ENCODE measurements at places on chromosomes 16 and 17.

DNA sequence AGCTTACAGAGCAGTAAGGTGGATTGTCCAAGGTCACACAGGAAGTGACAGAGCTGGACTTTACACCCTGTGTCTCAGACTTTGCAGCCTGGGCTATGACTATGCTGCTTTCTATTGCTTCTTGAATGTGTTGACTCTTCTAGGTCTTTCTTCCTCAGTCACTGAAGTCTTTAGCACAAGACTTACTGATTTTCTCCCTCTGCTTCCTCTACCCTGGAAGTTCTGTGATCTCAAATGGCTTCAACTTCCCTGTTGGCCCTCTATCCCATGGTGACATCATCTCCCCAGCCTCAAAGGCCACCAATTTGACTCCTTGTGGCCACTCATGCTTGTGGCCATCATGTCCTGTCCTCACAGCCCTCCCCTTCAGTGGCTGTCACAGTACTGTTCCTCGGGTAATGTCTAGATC, 181.3 kb downstream of the HS3ST3A1 start:
- no peak for DNase-seq

DNA sequence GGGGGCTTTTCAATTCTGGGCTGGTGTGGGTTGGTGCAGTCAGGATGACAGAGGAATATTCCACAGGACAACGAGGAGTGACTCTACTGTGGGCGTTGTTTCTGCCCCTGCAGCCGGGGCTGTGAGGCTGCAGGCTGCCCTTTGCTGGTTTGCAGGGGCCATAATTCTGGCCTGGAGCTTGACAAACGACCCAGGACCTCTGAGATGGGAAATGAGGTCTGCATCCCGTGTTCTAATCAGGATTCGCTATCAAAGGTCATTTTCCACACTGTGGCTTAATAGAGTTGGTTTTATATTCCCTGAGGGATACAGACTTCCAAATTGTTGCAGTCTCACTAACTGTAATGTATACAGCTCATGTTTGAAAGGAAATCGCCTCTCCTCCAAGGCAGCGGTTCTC, 180.9 kb downstream of the RPTOR start:
- no peak for DNase-seq

DNA sequence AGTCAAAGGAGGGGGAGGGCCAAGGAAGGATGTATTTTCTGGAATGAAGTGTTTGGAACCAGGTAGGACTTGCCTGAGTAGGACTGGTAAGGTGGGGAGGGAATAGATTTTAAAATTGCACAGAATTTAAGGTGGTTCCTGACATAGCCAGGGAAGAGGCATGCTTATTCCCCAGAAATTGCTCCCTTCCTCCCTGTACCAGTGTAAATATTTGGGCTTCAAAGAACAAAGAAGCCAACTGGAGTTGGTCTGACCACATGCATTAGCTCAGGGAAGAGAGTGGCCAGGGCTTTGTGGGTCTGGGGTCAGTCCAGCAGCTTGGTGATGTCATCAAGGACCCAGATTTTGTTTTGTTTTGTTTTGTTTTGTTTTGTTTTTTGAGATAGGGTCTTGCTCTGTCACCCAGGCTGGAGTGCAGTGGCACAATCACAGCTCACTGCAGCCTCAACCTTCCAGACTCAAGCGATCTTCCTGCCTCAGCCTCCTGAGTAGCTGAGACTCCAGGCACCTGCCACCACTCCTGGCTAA, 9.3 kb upstream of the MRTFB start:
- no peak for DNase-seq

- no peak for DNase-seq
Measured at GRCh38 chr17:76500074-76500746, 1.0 kb downstream of the RHBDF2 start.

DNA sequence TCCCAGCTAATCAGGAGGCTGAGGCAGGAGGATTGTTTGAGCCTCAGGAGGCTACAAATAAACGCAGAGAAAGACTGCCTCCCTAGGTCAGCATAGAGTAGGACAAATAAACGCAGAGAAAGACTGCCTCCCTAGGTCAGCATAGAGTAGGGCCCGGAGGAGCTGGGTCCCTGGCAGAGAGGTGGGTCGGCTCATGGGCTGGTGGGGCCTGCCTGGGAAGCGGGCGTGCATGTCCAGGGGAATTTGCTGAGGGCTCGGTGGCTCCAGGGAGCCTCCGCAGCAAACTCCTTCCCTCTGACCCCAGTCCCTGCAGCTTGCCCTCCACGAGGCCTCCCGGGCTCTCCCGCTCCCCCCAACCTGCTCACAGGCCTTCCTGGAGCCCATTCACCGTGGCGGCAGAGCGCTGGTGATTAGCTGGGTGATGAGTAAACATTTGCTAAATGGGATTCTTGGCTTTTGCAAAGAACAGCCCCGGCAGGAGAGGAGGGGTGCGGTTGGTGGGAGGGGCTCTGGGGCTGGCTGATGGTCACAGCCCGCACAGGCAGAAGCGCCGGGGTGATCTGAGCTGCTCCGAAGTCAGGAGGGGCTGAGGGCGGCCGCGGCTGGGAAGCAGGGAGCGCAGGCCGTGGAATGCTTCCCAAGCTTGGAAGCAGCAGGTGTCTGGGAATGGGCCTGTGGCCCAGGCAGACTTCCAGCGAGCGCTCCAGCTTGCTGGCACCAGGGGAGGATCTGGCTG, 93.1 kb downstream of the RTN4RL1 start:
- peak; percentile 74 for DNase-seq

DNA sequence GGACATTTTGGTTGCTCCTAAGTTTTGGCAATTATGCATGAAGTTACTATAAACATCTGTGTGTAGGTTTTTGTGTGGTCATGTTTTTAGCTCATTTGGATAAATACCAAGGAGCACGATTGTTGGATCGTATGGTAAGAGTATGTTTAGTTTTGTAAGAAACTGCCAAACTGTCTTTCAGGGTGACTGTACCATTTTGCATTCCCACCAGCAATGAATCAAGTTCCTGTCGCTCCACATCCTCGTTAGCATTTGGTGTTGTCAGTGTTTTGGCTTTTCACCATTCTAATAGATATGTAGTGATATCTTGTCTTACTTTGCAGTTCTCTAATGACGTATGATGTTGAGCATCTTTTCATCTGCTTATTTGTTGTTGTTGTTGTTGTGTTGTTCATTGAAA, 20.2 kb downstream of the TENT4B start:
- DNase-seq: no peak

DNA sequence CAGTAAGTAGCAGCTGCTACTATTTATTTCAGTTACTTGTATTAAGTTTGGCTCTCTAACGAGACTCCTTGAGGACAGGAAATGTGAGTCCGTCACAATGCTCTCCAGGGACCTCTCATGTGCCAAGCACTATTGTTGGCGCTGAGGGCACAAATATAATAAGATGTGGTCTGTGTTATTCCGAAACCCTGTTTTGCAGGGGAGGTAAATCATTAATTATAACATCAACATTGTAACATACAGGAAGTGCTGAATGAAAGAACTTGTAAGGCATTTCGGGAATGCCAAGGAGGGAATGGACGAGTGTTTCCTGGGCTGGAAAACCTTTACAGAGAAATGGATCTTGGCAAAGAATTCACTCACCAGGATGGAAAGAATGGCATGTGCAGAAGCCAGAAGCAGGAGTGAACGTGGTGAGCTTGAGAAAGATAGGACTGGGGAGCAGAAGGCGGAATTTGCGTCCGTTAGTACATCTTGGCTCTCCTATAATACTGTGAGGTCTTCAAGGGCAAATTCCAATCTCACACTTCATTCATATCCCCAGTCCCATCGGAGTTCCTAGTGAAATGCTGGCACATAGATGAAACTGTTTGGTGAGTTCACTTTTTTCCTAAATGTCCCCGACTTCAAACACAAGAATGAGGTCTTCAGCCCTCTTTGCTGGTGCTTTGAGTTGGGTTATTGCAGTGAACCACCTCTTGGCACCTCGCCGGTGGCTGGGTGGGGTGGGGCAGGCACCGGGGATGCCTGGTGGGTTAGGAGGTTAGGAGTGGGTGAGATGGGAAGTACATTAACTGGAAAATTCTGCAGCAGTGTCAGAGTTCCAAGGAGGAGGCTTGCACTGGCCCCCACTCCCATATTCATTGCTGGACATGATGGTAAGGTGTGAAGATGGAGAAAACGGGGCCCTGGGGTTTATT, 11.5 kb downstream of the TAC4 start:
- no peak for DNase-seq

GRCh38 chr16:65617421-65617820, 495.6 kb upstream of the CDH11 start:
- DNase-seq: no peak

GRCh38 chr16:80503107-80503506, 37.7 kb upstream of the DYNLRB2 start:
- no peak for DNase-seq

All from right forelimb (tissue), 1 donor.